ENCODE measurements at places on chromosomes 3 and 15. TPM values are rescaled to one million over a fixed set of nuclear protein-coding genes. Genes with fewer than 3 reads are reported as not detected.

GRCh38 chr15:85120351-85121113 lies 138.9 kb downstream of the PDE8A start:
- H3K27me3 ChIP-seq = no peaks in the 10 kb centered on the region
- DNase-seq = no peak
- no peaks in the 10 kb centered on the region for H3K4me1 ChIP-seq
- no peak overlapping the region for H3K27ac ChIP-seq
- no peak overlapping the region for H3K4me3 ChIP-seq

GRCh38 chr3:42979044-42979972 lies at the start of gene GASK1A:
Gene GASK1A (plus strand): TSS chr3:42979311. CDS start chr3:42979643, 332 bp downstream.
- no peaks in the 10 kb centered on the region for H3K36me3 ChIP-seq
- peak within 1 kb of the TSS; percentile 63 for H3K27ac ChIP-seq
- peak; percentile 76 for DNase-seq
- peaks cover 13% of the 10 kb centered on the region for H3K4me1 ChIP-seq

DNA sequence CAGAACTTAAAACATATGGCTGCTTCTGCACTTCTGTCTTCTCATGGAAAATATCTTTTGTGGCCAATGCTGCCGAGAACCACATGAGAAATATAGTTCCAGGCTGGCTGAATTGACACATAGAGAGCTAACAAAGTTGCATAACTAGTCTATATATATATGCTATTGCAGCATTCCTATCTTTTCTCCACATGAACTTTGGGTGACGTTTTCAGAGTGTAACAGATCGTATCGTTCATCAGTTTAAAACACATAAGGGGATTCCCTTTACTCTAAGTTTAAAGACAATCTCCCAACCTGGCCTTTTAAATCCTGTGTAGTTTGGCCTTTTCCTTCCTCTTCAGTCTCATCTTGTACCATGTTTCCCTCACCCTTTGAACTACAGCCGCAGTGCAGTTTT lies 394.2 kb upstream of the CBLB start:
- H3K4me3 ChIP-seq = no peak overlapping the region
- no peak for DNase-seq
- H3K27ac ChIP-seq = no peak overlapping the region
- no peaks in the 10 kb centered on the region for H3K36me3 ChIP-seq
- H3K4me1 ChIP-seq = no peaks in the 10 kb centered on the region

- no peaks in the 10 kb centered on the region for H3K4me1 ChIP-seq
- no peaks in the 10 kb centered on the region for H3K27me3 ChIP-seq
- H3K27ac ChIP-seq = no peak overlapping the region
- no peak for DNase-seq
Measured at GRCh38 chr3:99472385-99472784, 166.0 kb upstream of the COL8A1 start.

DNA sequence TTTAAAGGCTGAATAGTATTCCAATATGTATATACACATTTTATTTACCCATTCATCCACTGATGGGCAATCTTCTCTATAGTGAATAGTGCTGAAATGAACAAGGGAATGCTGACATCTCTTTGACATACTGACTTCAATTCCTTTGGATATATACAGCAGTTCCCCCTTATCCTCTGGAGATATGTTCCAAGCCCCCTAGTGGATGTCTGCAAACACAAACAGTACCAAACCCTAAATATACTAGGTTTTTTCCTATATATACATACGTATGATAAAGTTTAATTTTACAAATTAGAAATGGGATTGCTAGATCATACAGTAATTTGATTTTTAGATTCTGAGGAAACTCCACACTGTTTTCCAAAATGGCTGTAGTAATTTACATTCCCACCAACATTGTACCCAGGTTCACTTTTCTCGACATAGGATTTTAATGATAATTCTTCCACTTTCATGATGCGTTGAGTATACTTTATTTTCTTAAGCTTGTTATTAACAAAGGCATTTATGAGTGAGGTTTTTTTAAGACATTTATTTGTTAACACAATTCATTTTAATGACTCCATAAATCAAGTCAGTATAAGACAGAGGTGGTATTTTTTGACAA lies 38.2 kb downstream of the VPS13C start:
- no peaks in the 10 kb centered on the region for H3K4me1 ChIP-seq
- no peaks in the 10 kb centered on the region for H3K36me3 ChIP-seq
- no peak overlapping the region for H3K4me3 ChIP-seq
- no peak overlapping the region for H3K27ac ChIP-seq

GRCh38 chr3:70090322-70090913 lies 90.9 kb downstream of the SAMMSON start:
- no peak overlapping the region for H3K4me3 ChIP-seq
- H3K36me3 ChIP-seq = no peaks in the 10 kb centered on the region
- no peak overlapping the region for H3K27ac ChIP-seq
- H3K27me3 ChIP-seq = no peaks in the 10 kb centered on the region
- no peak for DNase-seq

GRCh38 chr15:93382200-93382820 lies 293.3 kb upstream of the RGMA start:
- H3K36me3 ChIP-seq = no peaks in the 10 kb centered on the region
- no peak overlapping the region for H3K4me3 ChIP-seq
- H3K27ac ChIP-seq = no peak overlapping the region
- H3K27me3 ChIP-seq = no peaks in the 10 kb centered on the region
- H3K4me1 ChIP-seq = no peaks in the 10 kb centered on the region

DNA sequence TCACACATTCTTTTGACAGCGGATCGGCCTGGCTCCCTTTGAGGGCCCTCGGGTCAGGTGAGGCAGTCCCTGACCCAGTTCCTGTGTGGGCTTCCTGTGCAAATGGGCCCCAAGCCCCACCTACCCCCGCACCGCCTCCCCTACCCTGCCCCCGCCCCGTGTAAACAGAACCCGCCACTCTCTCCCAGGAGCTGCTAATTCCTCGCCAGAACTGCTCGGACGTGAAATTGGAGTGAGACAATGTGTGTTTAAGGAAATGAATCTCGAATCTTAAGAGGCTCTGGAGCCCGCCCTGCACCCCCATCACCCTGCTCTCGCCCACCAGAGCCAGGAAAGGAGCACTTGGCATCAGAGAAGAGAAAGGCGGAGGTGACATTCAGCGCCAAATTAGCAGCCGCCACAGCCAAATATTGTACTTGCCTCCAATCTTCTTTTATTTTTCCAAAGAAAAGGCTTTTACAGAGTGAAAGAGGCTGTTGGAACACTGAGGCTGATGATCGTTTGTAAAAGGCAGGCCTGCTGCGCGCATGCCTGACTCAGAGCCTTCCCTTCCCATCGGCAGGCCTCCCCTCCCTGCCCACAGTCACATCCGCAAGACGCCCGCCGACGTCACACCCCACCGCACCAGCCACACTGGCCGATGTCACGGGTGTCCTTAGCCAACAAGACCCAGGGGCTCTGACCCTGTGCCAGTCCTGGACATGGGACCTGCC lies 53.1 kb downstream of the CACNA2D2 start:
- peak overlapping the region; percentile 21 for H3K27ac ChIP-seq
- no peaks in the 10 kb centered on the region for H3K4me1 ChIP-seq
- H3K4me3 ChIP-seq = no peak overlapping the region
- DNase-seq = peak; percentile 66
- H3K27me3 ChIP-seq = no peaks in the 10 kb centered on the region

DNA sequence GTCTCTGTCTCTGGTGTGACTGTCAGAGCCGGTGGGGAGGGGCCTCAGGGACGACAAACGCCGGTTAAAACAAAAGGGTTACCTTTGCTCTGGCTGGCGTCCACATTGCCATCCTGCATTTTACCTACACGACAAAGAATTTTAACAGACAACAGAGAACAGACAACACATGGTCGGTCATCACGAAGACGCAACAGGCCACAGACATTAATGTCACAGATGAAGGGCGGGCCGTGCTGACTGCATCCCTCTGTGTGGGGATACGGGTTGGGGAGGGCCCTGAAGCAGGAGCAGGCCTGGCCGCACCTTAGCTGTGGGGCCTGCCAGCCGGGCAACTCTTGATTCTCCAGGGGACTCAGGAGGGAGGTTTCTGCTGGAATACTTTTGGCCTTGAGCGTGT lies 58.2 kb upstream of the SEC13 start:
- no peak overlapping the region for H3K4me3 ChIP-seq
- H3K27me3 ChIP-seq = no peaks in the 10 kb centered on the region
- no peaks in the 10 kb centered on the region for H3K36me3 ChIP-seq
- no peak for DNase-seq
- H3K4me1 ChIP-seq = no peaks in the 10 kb centered on the region
- no peak overlapping the region for H3K27ac ChIP-seq

DNA sequence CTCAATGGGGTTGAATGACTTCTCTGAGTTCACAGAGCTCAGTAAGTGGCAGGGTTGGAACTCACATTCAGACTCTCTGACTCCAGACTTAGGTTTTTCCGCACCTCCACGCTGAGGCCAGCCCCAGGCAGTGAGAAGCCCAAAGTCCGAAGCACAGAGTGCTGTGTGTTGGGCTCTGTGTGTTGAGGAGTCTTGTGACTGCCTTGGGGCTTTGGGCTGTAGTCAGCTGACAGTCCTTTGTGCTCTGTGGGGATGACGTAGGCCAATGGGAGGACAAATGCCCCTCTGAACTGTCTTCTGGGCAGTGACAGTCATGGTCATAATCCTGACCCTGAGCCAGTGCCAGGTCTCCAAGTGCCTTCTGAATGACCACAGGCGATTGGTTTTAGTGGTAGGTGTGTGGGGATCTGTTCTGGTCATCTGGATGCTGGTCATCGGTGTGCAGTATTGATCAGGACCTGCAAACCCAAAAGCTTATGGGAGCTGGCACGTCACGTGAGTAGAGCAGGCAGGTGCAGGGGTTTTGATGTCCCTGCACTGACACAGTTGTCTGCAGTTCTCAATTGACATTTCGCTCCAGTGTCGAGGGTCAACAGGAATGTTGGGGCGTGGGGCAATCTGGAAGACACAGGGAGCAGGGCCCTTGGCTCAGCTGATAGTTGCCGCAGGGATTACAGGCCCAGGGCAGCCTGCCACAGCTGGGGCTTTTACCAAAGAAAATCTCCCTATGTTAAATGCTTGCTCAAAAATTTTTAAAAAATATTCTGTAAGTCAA lies 45.3 kb downstream of the CAPN3 start:
- no peak overlapping the region for H3K27ac ChIP-seq
- H3K36me3 ChIP-seq = no peaks in the 10 kb centered on the region
- no peaks in the 10 kb centered on the region for H3K27me3 ChIP-seq
- no peak overlapping the region for H3K4me3 ChIP-seq

- no peaks in the 10 kb centered on the region for H3K27me3 ChIP-seq
- no peak for DNase-seq
- no peaks in the 10 kb centered on the region for H3K4me1 ChIP-seq
- H3K4me3 ChIP-seq = no peak overlapping the region
- H3K36me3 ChIP-seq = no peaks in the 10 kb centered on the region
- H3K27ac ChIP-seq = no peak overlapping the region
Measured at GRCh38 chr3:68485051-68485450, 447.3 kb downstream of the TAFA4 start.

DNA sequence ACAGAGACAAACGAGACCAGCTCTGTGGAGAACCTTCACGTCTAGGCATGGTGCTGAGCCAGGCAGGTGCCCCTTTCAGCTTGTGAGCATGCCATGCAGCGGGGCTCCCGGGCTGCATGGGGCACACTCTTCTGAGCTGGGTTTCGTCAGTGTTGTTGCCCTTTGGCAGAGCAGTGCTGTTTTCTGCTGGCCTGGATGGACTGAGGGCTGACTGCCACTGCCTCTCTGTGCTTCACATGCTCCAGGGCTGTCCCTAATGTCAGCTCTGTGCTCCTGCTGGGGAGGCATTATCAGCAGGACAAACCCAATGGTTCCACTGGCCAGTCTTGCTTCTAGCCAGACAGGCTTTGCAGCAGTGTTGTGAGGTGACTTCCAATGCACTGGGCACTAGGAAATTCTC lies 9.5 kb downstream of the GASK1A start:
- no peaks in the 10 kb centered on the region for H3K36me3 ChIP-seq
- no peak overlapping the region for H3K4me3 ChIP-seq
- H3K4me1 ChIP-seq = peaks cover 17% of the 10 kb centered on the region
- DNase-seq = no peak

GRCh38 chr15:68729789-68730411 lies 90.8 kb downstream of the ANP32A start:
- no peak for DNase-seq
- H3K36me3 ChIP-seq = no peaks in the 10 kb centered on the region
- no peak overlapping the region for H3K4me3 ChIP-seq
- H3K27me3 ChIP-seq = no peaks in the 10 kb centered on the region
- no peak overlapping the region for H3K27ac ChIP-seq

DNA sequence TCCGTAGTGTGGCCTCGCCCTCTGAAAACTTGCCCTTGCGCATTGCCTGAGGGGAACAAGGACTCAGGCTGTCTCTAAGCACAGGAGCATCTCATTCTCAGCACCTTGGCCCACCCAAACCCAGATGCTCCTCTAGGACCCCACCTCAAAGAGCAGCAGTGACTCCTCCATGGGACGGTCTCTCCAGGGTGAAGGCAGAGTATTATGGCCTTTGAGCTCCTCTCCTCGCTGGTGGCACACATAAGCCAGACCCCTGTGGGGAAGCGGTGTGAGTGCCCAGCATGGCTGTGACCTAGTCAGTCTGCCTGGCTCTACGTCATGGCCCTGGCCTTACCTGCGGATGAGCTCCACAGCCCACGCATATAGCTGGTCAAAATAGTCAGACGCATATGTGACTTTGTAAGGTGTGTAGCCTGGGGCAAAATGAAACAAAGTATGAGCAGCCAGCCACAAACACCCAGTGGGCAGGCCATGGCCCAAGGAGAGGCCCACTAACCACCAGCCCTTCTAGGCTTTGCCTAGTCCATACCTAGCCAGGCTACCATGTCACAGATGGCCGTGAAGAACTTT lies 4.4 kb downstream of the QARS1 start:
- H3K27me3 ChIP-seq = no peaks in the 10 kb centered on the region
- no peak overlapping the region for H3K27ac ChIP-seq
- DNase-seq = no peak
- H3K4me3 ChIP-seq = no peak overlapping the region
- H3K36me3 ChIP-seq = no peaks in the 10 kb centered on the region

DNA sequence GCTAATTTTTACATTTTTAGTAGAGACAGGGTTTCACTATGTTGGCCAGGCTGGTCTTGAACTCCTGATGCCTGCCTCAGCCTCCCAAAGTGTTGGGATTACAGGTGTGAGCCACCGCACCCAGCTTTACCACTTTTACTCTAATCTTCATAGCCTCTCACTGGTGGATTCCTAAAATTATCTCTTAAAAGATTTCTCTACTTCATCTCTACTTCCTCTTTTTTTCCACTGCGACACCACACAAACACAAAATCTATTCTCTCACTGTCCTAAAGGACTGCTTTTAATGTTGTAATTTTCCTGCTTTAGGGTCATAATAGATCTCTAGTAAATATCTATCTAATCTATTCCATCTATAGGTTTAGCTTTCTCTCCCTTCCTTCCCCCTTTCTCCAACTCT lies 34.0 kb upstream of the TBL1XR1 start:
- DNase-seq = no peak
- no peaks in the 10 kb centered on the region for H3K36me3 ChIP-seq
- H3K4me1 ChIP-seq = no peaks in the 10 kb centered on the region
- no peaks in the 10 kb centered on the region for H3K27me3 ChIP-seq
- no peak overlapping the region for H3K27ac ChIP-seq

- no peak overlapping the region for H3K27ac ChIP-seq
- DNase-seq = no peak
- no peaks in the 10 kb centered on the region for H3K27me3 ChIP-seq
- no peaks in the 10 kb centered on the region for H3K4me1 ChIP-seq
Measured at GRCh38 chr3:18864933-18865731, 283.2 kb upstream of the KCNH8 start.

GRCh38 chr15:47265686-47266085 lies 451.6 kb upstream of the SEMA6D start:
- no peaks in the 10 kb centered on the region for H3K27me3 ChIP-seq
- H3K4me1 ChIP-seq = no peaks in the 10 kb centered on the region
- H3K4me3 ChIP-seq = no peak overlapping the region
- no peak overlapping the region for H3K27ac ChIP-seq

GRCh38 chr15:23860290-23861245 lies 173.5 kb upstream of the NDN start:
- no peaks in the 10 kb centered on the region for H3K27me3 ChIP-seq
- H3K4me1 ChIP-seq = peaks cover 7% of the 10 kb centered on the region
- DNase-seq = peak; percentile 82
- no peaks in the 10 kb centered on the region for H3K36me3 ChIP-seq

MGLL gene
- 18.3 TPM for total RNA-seq

GOLGA8H gene
- 13.1 TPM for total RNA-seq

BFSP2 gene
- not detected for total RNA-seq

PRTG gene
- total RNA-seq = 29.7 TPM

All from testis (tissue), 5 donors.